Occipital lobe (tissue), 3 donors: ENCODE measurements at places on chromosomes 1 and 21. TPM values are rescaled to one million over a fixed set of nuclear protein-coding genes. Genes with fewer than 3 reads are reported as not detected.

GSTM2 gene
- total RNA-seq = 9.2 TPM

NT5C1A gene
- 0.94 TPM for total RNA-seq

SPRR4 gene
- total RNA-seq = not detected

ORC1 gene
- 0.94 TPM for total RNA-seq

PROK1 gene
- not detected for total RNA-seq

CENPF gene
- 15.6 TPM for total RNA-seq

PLEKHN1 gene
- not detected for total RNA-seq

FCRL1 gene
- 0.16 TPM for total RNA-seq
